ENCODE measurements at places on chromosomes 5 and 9. TPM values are rescaled to one million over a fixed set of nuclear protein-coding genes. Genes with fewer than 3 reads are reported as not detected.

DNA sequence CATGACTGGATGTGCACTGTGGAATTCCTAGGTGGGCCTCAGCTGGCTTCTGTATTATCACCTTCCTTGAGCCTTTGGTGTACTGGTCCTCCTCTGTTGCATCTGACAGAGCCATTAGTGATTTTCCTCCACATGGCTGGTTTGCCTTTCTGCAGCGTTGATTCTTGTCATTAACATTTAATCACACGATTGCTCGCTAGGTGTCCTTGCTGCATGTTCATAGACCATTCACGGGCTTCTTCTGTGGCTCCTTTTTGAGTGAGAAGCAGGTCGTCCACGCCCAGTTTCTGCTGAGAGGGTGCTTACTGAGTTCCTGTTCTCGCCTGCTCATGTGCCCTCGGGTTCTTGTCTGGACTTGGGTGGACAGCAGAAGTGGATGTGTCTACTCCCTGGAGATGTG, 29.3 kb downstream of the ADAMTS16 start:
- DNase-seq: no peak
- no peaks in the 10 kb centered on the region for H3K27me3 ChIP-seq
- H3K36me3 ChIP-seq: no peaks in the 10 kb centered on the region
- no peaks in the 10 kb centered on the region for H3K4me1 ChIP-seq
- H3K27ac ChIP-seq: no peak overlapping the region

DNA sequence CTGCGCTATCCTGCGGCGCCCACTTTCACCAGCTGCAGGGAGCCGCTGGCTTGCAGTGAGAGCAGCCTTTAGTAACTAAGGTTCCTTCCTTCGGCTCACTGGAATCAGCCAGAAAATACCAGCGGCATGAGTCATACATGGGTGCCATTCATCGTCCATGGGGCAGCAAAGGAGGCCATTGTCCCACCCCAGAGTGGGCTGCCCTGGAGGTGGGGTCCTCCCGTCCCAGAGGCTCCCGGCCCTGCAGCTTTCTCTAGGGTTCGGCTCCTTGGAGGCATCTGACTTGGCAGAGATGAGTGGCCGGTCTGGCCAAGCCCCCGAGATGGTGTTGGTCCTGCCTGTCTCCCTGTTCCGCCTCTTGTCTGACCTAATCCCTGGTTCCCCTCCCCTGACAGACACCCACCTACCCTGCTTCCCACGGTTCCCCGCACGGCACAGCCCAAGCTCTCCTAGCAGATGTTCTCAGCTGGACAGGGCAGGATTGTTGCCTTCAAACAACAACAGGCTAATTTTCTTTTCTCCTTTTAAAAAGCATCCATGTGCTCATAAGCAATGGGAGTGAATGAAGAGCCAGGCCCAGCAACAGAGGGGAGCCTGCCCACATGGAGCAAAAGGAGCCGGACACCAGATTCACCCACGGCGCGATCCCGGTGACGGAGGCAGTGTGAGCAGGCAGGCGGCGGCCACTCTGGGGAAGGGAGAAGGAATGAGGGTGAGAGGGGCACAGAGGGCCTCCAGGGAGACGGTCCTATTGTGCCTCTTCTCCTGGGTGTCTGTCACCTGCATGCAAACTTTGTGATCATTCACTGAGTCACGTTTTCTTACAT, 97.0 kb upstream of the COL5A1 start:
- H3K27me3 ChIP-seq: peaks cover 11% of the 10 kb centered on the region
- H3K4me3 ChIP-seq: no peak overlapping the region
- DNase-seq: no peak
- H3K4me1 ChIP-seq: no peaks in the 10 kb centered on the region
- no peaks in the 10 kb centered on the region for H3K36me3 ChIP-seq

DNA sequence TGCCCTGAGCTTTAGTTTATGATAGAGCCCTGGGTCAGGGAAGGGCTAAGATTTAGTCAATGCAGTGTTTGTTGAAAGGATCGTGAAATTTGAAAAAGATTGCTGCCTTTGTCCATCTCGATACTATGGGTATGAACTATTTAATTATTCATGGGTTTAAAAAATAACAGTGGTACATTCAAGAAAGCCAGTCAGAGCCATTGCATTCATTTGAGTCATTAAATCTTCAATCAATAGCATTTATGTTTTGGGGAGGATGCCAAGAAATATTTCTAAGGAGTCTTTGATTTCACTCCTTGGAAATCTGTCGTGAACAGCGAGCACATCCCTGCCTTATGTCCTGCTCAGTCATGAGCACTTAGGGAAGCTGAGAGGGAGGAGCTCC, 54.4 kb upstream of the LRRTM2 start:
- no peak for DNase-seq
- peaks cover 100% of the 10 kb centered on the region for H3K36me3 ChIP-seq
- no peak overlapping the region for H3K4me3 ChIP-seq
- H3K27ac ChIP-seq: no peak overlapping the region
- H3K27me3 ChIP-seq: no peaks in the 10 kb centered on the region

GRCh38 chr5:135592312-135593045, 13.7 kb upstream of the CXCL14 start:
- no peaks in the 10 kb centered on the region for H3K4me1 ChIP-seq
- H3K4me3 ChIP-seq: no peak overlapping the region
- H3K27me3 ChIP-seq: no peaks in the 10 kb centered on the region
- no peak for DNase-seq
- no peaks in the 10 kb centered on the region for H3K36me3 ChIP-seq

Gene KCNT1
- polyA plus RNA-seq: not detected

GRCh38 chr5:173940269-173940668, 48.7 kb upstream of the C5orf47 start:
- no peak overlapping the region for H3K4me3 ChIP-seq
- no peaks in the 10 kb centered on the region for H3K27me3 ChIP-seq
- DNase-seq: peak; percentile 34
- H3K4me1 ChIP-seq: peaks cover 40% of the 10 kb centered on the region

DNA sequence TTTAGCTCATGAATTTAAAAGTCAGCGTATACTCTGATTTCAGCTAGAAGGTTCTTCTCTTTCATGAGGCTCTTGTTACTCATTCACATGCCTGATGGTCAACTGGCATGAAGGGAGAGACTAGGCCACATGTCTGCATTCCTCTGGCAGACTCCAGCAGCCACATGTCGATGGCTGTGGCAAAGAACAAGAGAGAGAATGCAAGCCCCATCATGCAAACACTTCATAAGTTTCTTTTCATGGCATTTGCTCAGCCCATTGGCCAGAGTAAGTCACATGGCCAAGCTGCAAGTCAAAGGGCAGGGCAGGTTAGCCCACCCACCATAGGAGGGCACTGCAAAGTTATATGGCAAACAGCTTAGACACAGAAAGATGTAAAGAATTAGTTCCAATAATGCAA, 5.4 kb downstream of the KCNV2 start:
- no peaks in the 10 kb centered on the region for H3K27me3 ChIP-seq
- no peaks in the 10 kb centered on the region for H3K36me3 ChIP-seq

- DNase-seq: no peak
- H3K27me3 ChIP-seq: no peaks in the 10 kb centered on the region
- no peak overlapping the region for H3K4me3 ChIP-seq
- no peaks in the 10 kb centered on the region for H3K36me3 ChIP-seq
- H3K27ac ChIP-seq: no peak overlapping the region
- H3K4me1 ChIP-seq: peaks cover 1% of the 10 kb centered on the region
Measured at GRCh38 chr9:92170848-92171247, 55.6 kb upstream of the SPTLC1 start.

GRCh38 chr5:175384724-175385552, 59.0 kb downstream of the DRD1 start:
- H3K27me3 ChIP-seq: no peaks in the 10 kb centered on the region
- no peaks in the 10 kb centered on the region for H3K4me1 ChIP-seq
- no peaks in the 10 kb centered on the region for H3K36me3 ChIP-seq

DNA sequence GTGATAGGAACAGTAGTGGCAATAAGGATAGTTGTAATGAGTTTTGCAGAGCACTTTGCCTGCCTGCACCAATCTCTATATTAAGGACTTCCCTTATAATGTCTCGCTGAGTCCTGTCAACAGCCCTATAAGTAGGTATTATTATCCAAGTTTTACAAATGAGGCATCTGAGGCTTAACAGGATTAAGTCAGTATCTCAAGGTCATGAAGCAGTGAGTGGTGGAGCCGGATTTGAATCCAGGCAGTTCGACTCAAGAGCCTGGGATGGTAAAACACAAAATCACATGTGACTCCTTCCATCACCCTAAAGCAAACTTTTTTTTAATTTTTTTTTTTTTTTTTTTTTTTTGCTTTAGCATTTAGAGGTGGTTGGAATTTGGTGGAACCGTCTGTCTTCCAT, 59.0 kb upstream of the RARS1 start:
- DNase-seq: no peak
- H3K4me3 ChIP-seq: no peak overlapping the region
- H3K4me1 ChIP-seq: no peaks in the 10 kb centered on the region
- no peak overlapping the region for H3K27ac ChIP-seq
- no peaks in the 10 kb centered on the region for H3K36me3 ChIP-seq

DNA sequence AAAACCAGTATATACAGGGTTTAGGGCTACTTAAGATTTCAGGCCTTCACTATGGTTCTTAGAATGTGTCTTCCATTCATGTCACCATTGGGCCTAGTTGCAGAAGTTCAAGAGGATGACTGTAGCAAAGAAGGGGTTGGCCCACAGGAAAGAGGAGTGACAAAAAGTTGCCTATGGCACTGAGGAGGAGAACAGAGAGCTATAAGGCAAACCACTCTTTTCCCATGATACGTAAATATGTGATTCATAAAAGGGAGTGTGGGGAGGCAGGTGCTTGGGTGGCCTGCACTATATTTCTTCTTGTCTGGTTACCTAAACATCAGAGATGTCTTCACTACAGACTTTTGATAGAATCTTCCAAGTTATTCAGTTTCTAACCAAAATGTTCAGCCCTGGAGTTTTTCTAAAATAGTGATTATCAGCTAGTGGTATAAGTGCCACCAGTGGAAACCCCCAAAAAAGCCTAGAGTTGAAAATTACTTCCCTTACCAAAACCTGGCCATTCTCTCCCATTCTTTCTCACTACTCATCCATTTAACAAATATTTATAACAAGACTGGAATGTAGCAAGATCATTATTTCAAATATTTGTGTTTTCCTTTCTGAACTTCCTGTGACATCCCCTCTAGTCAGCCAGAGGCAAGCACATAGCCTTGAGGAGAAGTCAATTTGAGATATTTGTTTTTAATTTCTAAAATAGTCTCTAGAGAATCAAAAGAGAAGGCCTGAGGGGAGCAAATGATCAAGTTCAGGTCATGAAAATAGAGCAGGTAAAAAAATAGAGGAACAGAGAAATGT, 367.4 kb downstream of the EFNA5 start:
- DNase-seq: no peak
- no peaks in the 10 kb centered on the region for H3K4me1 ChIP-seq
- H3K27ac ChIP-seq: no peak overlapping the region

- no peak for DNase-seq
- no peak overlapping the region for H3K27ac ChIP-seq
- no peaks in the 10 kb centered on the region for H3K4me1 ChIP-seq
- H3K4me3 ChIP-seq: no peak overlapping the region
- H3K36me3 ChIP-seq: no peaks in the 10 kb centered on the region
- H3K27me3 ChIP-seq: no peaks in the 10 kb centered on the region
Measured at GRCh38 chr5:100444961-100445360, 90.2 kb upstream of the FAM174A start.

- no peak overlapping the region for H3K27ac ChIP-seq
- peaks cover 32% of the 10 kb centered on the region for H3K36me3 ChIP-seq
- peaks cover 33% of the 10 kb centered on the region for H3K4me1 ChIP-seq
Measured at GRCh38 chr9:124373386-124373785, 41.9 kb downstream of the PSMB7 start.

- no peaks in the 10 kb centered on the region for H3K27me3 ChIP-seq
- peaks cover 3% of the 10 kb centered on the region for H3K4me1 ChIP-seq
- H3K36me3 ChIP-seq: no peaks in the 10 kb centered on the region
- no peak overlapping the region for H3K27ac ChIP-seq
- no peak for DNase-seq
Measured at GRCh38 chr5:73663860-73664240, 37.9 kb downstream of the ARHGEF28 start.

Gene S100Z
- polyA plus RNA-seq: 31.3 TPM

DNA sequence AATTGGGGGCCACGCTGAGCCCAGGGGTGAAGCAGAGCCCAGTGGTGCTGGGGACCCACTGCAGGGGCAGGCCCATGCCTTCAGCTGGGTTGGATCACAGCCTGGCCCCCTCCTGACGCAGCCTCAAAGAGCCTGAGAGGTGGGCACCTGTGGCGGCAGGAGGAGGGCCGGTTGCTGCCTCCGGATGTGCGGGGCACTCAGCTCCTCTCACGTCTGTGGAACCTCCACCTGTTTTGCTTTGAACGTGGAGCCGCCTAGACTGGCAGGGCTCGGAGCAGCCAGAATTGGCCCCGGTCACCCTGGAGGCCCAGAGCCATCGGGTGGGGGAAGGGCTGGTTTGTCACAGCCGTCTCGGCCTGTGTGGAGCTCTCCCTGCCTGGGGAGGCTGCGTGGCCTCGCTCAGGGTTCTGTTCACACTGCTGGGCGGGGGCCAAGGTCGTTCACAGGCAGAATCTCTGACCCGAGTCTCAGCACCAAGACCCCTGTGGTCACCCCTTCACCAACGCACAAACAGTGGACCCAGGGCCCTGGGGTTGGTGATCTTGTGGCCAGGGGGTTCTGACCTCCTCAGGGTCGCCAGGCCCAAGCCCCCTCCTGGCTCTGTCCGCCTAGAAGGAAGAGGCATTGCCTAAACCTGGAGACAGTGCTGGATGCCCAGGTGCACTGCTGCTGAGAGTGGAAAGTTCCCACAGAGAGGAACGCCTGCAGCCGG, 9.2 kb upstream of the SLC9A3 start:
- H3K4me3 ChIP-seq: no peak overlapping the region
- no peak for DNase-seq
- peaks cover 8% of the 10 kb centered on the region for H3K27me3 ChIP-seq
- H3K27ac ChIP-seq: no peak overlapping the region
- H3K36me3 ChIP-seq: no peaks in the 10 kb centered on the region

GRCh38 chr5:160837211-160837610, 14.8 kb downstream of the ATP10B start:
- no peaks in the 10 kb centered on the region for H3K36me3 ChIP-seq
- no peaks in the 10 kb centered on the region for H3K27me3 ChIP-seq
- H3K27ac ChIP-seq: no peak overlapping the region
- peak; percentile 13 for DNase-seq
- H3K4me1 ChIP-seq: peaks cover 29% of the 10 kb centered on the region

DNA sequence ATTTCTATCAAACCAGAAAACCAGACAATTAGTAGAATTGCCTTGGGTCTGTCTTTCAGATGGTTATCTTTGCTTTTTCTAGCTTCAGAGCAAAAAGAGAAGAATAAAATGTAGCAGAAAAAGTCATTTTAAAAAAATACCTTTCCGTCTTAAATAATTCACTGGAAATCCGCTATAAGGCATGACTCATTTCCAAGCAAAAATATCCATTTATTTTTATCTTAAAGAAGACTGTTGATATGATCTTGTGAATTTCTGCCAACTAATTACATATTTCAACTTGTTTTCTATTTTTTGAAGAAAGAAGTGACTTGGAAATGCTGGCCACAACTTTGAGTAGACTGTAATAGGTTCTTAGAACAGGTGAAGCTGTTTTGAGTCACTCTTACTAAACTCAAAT, 83.7 kb downstream of the VCAN start:
- H3K36me3 ChIP-seq: peaks cover 100% of the 10 kb centered on the region
- DNase-seq: no peak
- H3K27me3 ChIP-seq: no peaks in the 10 kb centered on the region
- no peaks in the 10 kb centered on the region for H3K4me1 ChIP-seq
